ENCODE measurements at places on chromosomes 2 and 18.
A peak's percentile ranks its signal among the peaks of the same experiment; 100 is the strongest.

- DNase-seq, result no peak
Measured at GRCh38 chr2:230012267-230012884, 56.3 kb downstream of the SLC16A14 start.

DNA sequence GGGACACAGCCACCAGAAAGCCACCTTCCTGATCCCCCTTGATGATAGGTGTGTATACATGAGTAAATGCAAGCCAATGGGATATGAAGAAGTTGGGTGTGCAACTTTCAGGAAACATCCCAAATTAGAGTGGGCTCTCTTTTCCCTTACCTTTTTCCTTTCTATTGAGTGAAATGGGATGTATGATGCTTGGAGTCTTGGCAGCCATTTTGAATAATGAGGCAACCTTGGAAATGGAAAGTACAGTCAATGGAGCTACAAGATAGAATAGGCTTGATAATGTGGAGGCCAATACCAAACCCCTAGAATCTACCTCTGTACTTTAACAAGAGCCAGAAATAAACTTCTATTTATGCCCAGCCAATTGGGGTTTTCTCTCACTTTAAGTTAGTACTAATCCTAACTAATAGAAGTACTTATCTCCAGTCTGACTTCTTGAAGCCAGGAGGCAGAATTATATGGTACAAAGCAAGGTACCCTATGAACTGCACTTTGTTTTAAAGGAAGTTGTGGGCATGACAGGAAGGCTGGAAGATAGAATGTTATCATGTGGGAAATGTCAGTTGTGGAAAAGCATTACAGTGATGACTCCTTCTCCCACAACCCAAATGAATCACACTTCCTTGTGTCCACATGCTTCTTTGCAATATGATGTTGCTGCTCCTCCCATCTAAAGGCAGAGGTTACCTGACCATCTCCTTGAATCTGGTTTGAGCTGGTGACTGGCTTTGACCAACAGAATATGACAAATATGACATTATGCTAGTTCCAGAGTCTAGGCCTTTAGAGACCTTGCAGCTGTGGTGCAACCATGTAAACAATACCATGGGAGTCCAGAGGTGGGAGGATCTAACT is 12.9 kb upstream of the NABP1 start:
- DNase-seq, result no peak

- DNase-seq, result no peak
Measured at GRCh38 chr2:222518570-222519381, 94.4 kb downstream of the SGPP2 start.

- DNase-seq, result no peak
Measured at GRCh38 chr18:58051765-58052460, 7.9 kb downstream of the NEDD4L start.

DNA sequence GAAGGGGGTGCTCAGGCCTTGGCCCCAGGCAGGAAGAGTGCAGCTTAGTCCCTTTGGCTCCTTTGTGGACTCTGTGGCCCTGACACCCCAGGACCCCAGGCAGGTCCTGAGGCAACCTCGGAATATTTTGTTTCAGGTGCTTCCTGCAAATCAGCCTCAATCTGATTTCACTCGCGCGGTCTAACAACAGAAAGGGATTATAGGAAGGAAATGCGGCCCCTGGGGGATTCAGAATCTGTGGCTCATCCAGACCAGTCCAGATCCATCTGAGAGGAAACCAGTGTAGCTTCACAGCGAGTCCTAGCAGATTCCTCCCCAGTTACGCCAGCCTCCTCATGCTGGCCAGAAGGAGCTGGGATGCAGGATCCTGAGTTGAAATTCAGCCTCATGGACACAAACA is 59.5 kb upstream of the YWHAQ start:
- DNase-seq, result peak; percentile 63

- no peak for DNase-seq
Measured at GRCh38 chr18:9737472-9738121, 29.5 kb downstream of the RAB31 start.

DNA sequence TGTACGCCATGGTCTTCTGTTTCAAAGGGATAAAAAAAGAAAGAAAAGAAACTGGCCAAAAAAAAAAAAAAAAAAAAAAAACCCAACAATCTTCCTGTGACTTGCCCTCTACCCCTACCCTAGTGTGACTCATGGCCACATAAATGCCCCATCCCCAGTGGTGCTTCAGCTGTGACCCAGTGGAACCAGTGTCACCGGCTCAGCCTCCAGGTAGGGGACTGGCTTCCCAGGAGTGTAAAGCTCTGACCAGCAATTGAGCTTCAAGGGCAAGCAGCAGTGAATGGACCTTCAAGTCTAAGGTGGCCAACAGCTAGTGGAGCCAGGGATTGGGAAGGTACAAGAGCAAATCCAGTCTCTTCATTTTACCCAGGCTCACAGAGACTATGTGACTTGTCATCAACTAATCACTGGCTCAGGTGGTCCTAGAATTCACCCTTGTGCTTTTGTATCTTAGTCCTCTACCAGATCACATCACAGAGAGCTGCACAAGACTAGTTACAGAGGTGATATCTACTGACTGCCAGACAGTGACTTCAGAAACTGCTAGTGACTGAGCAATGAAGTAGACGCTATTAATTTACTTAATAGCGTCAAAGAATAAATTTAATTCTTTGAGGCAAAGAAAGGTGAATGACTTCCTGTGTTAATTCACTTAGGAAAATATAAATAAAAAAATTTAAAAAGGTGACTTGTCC is 1.3 kb upstream of the TGFBRAP1 start:
- no peak for DNase-seq

DNA sequence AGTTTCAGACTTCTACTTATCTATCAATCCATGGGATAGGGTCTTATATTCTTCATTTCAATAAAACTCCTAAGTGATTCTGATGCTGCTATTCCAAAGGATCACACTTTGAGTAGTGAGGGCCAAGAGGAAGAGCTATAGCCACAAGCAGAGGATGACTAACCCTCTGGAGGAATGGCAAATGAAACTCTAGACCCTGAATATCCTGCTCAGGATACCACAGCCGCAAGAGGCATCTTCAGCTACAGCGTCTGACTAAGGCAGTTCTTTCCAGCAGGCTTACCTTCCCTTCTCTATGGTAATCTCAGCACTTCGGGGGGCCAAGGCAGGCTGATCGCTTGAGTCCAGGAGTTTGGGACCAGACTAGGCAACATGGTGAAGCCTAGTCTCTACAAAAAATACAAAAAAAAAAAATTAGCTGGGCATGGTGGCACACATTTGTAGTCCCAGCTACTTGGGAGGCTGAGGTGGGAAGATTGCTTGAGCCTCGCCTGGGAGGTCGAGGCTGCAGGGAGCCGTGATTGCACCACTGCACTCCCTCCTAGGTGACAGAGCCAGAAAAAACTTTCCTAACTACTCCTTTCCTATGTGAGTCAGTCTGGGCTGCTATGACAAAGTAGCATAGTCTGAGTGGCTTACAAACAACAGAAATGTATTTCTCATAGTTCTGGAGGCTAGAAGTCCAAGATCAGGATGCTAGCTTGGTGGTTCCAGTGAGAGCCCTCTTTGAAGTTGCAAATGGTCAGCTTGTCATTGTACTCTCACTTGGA is 371.9 kb downstream of the IRS1 start:
- DNase-seq, result no peak

GRCh38 chr2:38077431-38077769 is 1.4 kb upstream of the CYP1B1 start:
- DNase-seq, result no peak

- DNase-seq, result peak; percentile 43
Measured at GRCh38 chr2:23658466-23658942, 268.4 kb downstream of the ATAD2B start.

- no peak for DNase-seq
Measured at GRCh38 chr2:63038034-63038433, 12.6 kb upstream of the OTX1 start.

DNA sequence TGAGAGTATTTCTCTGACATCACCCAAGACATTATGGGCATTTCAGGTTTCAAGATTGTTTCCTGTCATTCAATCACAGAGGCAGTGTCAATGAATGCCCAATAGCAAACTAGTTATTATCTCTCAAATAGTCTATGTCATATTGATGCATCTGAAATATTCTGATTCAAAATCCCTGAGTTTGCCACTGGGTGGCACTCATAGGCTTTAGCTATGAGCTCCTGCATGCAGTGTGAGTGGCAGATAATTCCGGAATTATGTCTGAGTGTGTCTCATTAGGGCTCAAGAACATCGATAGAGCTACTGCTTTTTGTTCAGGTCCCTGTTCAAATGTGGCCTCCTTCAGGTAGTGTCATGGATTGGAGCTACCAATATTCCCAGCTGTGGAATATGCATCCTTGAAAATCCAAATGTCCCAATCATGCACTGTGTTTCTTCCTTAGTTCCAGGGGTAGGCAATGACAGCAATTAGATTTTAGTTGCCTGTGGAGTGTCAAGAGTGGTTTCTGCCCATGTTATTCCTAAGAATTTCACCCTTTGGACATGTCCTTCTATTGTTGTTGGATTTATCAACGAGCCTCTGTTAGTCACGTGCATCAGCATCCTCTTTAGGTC is 7.8 kb upstream of the OR6B3 start:
- DNase-seq, result no peak

- no peak for DNase-seq
Measured at GRCh38 chr2:136129601-136130000, 11.7 kb upstream of the CXCR4 start.

GRCh38 chr2:103875131-103875530 is 978.8 kb upstream of the POU3F3 start:
- DNase-seq, result no peak

- DNase-seq, result no peak
Measured at GRCh38 chr18:58501066-58501896, 127.6 kb downstream of the ALPK2 start.

DNA sequence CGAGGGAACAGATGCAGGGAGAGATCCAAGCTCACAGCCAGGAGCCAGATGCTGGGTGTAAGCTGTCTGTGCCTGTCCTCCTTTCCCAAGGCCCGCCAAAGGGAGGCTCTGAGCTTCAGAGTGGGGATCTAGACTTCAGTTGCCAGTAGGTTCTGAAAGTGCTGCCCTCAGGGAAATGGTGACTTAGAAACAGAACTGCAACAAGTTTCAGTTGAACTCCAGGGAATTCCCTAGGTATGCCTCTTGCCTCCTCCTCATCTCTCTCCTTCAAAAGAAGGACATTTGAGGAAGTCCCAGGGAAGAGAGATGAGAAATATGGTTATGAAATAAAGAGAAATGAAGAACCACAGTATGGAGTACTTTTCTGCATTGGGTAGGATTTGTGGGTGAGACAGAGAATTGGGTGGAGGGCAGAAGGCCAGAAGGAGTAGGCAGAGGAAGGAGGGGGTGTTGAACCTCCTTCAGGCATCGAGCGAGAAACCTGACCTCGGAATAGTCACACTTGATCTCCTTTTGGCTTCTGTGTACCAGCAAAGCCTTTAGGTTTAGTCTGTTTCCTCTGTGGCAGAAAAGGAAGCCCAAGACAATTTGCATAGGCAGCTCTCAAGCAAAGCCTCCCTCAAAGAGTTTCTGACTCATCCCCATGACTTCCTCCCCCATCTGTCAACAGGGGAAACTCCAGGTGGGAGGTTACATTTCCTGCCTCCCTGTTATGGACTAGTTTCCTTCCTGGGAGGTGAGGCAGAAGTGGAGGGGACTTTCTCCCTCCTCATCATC is 45.7 kb downstream of the QPCT start:
- DNase-seq, result no peak

DNA sequence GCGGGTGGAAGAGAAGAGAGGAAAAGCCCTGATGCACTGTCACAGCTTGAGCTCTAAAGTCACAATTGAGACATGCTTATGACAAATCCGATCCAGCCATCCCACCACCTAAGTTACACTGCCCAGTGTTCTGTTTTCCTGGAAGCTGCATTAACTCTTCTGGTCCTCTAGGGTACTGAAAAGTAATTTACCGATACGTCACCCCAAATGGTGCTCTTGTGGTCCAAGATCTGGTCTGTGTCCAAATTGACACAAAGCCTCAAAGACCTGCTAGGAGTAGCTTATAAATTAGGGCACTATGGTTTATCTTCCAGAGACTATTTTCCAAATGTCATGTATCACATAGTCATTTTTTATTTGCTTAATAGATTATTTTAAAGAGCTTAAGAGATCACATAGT is 186.7 kb upstream of the ETAA1 start:
- DNase-seq, result no peak

DNA sequence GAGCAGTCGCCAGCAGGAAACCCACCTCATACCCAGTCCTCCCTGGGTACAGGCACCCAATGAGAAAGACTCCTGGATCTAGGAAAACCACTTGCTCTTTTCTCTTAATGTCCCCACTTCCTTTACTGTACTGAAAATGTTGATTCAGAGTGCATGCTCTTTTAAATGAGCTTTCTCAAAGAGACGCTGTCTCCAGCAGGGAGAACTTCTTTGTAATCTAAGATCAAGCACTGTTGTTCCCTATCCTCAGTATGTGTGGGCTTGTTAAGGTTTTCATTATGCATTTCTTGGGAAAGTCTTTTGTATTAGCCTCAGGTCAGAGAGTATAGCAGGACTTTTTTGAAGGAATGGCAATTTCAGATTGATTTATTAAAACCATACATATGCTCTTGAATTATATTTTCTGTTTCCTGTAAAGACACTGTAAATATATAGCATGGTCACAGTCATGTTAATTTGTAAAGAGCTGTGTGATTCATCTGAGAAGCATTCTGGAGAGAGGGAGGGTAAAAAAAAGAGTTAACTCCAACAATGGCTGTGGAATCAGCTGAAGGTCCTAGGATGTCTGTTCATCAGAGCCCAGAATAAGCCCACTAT is 178.1 kb downstream of the MGAT5 start:
- no peak for DNase-seq

GRCh38 chr18:25055076-25055475 is 296.9 kb downstream of the ZNF521 start:
- DNase-seq, result no peak

GRCh38 chr2:101960819-101961337 is 30.9 kb upstream of the IL1R2 start:
- no peak for DNase-seq

DNA sequence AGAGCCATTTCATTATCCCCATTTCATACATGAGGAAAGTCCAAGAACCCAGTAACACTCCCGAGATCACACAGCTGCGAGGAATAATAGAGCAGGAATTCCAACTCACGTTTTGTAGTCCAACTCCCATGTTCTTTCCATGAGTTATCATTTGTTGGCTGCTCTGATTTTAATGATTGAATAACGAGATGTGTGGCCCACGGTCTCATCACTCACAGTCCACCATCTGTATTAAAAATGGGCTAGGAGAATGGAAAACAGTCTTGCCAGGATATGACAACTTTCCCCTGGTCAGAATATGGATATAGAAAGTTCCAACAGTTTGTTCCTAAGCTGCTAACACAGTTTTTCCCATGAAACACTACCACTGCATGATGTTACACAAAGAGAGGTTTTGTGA is 147.5 kb downstream of the METTL4 start:
- no peak for DNase-seq

GRCh38 chr2:177882501-177882900 is 190.1 kb downstream of the PDE11A start:
- DNase-seq, result no peak

All from left ventricle myocardium inferior (tissue), 1 donor.